ENCODE measurements at places on chromosomes 6 and 20.

DNA sequence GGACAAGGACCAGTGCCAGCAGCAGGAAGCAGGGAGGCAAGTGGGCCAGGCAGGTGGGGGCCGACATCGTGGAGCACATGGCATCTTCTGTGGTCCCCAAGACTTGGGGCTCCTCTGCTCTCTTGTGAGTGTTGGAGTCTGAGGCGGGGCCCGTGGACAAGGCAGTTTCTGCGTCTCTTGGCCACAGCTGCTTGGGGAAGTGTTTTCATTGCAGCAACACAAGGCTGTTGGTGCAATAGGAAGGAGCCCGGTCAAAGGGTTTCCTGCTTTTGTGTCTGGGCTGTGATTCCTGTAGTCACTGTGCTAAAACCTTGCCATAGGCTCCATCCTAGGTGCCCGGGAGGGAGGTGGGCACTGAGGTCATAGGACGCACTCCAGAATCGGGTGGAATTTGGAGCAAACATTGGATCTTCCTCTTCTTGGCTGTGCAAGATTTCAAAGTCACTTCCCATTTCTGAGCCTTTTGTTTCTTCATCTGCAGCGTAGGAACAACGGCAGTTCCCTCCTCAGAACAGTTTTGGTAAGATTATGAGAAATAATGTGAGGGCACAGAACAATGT, at the start of gene SIRPB2:
SIRPB2 (minus strand) TSS at position 140 of the 560 bp plus-strand sequence; CDS start at position 79, 61 bp downstream.
- no peak for DNase-seq

- no peak for DNase-seq
These were observed 738.2 kb downstream of the CD109 start for GRCh38 chr6:74434171-74434570.

DNA sequence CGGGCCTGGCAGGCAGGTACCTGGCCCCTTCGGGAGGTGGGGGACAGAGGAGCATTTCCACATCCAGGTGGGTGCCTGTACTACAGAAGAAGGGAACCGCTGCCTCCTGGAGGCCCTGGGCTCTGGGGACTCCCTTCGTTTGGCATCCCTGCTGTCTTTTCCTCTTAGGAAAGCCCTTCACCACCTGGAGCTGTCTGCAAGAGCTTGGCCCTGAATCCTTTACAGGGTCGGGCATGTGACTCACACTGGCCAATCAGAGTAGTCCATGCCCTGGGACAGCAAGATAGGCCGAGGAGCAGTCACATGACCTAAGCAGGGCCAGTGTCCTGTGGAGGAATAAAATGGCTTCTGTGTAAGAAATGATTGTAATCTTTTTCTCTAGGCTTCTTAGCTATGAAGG, 224.9 kb downstream of the ANKRD60 start:
- DNase-seq: no peak

GRCh38 chr6:25053875-25054371, 118.2 kb upstream of the RIPOR2 start:
- no peak for DNase-seq

DNA sequence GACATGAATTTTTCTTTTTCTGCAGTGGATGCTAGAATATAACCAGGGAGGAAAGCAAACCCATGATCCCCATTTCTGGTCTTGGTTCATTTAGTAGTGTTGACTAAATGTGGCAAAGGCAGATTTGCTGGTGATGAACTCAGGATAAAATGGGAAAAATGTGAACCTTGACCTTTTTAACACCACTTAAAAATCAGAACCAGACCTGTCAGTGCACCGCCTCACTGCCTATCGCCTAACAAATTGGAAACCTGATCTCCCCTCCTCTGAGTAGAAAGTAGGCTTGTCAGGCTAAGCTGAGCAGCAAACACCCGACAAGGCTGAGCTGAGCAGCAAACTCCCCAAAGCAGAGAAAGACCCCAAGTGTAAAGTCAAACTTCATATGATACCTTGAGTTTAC, 254.8 kb downstream of the FOXC1 start:
- DNase-seq: no peak

DNA sequence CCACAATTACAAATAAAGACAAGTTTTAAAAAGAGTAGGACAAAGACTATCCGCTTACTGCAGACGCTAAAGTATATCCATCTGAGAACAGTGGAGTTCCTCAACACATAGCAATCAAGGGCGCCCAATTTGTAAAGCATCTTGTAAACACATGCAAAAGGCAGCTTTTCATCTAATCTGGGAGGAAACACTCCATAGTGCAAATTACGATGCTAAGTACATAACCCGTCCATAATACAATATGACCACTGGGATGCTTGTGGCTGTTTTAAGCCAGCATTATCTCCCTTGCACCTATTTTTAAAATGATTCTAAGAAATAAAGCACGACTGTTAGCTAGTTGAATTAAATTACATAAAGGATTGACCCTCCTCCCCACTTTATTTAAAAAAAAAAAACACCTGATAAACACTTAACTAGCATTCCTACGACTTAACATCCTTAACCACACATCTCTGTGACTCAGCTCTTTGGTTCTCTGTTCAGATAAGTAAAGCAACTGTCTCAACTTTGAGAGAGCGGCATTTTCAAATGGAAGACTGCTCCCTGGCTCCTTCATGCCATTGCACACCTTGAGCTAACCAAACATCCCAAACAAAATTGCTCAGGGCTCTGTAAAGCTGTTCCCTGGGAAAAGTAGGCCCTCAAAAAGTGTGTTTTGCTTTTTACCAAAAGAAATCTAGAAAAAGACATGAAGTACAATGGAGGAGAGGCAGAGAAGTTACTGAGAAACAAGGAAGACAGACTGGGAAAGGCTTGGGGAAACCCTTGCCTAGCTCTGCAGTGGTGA, 14.2 kb downstream of the SLC22A23 start:
- no peak for DNase-seq

GRCh38 chr6:116215414-116215813, 38.5 kb downstream of the TSPYL4 start:
- DNase-seq: no peak

- no peak for DNase-seq
These were observed 67.9 kb downstream of the ZHX3 start for GRCh38 chr20:41249411-41250281.

DNA sequence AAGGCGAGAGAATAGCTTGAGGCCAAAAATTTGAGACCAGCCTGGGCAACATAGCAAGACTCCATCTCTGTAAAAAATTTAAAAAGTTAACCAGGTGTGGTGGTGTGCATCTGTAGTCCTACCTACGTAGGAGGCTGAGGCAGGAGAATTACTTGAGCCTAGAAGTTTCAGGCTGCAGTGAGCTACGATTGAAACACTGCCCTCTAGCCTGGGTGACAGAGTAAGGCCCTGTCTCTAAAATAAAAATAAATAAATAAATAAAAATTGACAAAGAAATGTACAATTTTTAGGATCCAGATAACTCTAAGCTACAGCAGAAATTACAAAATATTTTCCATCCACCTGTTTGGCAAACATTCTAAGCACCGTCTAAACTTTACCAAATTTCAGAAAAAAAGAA, 941.0 kb upstream of the ADGRB3 start:
- DNase-seq: no peak

GRCh38 chr6:3340894-3341293, 82.1 kb downstream of the PSMG4 start:
- no peak for DNase-seq

Data from stimulated activated CD4-positive, alpha-beta T cell treated with anti-CD3 and anti-CD28 coated beads, Interleukin-1b, Interleukin-23, amount 100 ng/mL, for 48 hours (primary cell).